ENCODE measurements at places on chromosomes 3 and 15.

DNA sequence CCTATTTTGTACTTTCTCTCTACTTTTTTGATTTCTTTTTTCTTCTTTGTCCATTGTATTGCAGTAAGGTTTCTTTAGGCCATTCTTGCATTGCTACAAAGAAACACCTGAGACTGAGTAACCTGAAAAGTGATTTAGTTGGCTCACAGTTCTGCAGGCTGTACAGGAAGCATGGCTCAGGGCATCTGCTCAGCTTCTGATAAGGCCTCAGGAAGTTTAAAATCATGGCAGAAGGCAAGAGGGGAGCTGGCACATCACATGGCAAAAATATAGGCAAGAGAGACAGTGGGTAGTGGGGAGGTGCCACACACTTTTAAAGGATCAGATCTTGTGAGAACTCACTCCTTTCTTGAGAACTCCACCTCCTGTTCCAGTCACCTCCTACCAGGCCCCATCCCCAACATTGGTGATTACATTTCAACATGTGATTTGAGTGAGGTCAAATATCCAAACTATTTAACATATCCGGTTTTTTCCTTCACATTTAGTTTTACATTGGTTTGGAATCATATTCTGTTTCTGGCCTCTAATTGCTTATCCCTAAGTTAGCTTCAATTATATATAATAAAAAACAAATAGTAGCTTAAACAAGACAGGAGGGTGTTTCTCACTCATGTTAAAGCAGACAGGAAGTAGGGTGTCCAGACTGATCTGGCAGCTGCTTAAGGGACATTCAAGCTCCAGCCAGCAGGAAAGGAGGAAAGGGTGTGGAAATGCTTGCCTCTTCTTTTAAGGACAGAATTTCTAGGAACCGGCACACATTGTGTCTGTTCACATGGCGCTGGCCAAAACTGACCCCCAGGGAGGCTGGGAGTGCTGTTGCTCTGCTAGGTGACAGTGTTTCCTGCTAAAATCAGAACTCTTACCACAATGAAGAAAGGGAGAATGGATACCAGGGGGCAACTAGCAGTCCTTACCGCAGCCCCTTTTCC, 28.8 kb upstream of the SKOR1 start:
- no peak for DNase-seq

DNA sequence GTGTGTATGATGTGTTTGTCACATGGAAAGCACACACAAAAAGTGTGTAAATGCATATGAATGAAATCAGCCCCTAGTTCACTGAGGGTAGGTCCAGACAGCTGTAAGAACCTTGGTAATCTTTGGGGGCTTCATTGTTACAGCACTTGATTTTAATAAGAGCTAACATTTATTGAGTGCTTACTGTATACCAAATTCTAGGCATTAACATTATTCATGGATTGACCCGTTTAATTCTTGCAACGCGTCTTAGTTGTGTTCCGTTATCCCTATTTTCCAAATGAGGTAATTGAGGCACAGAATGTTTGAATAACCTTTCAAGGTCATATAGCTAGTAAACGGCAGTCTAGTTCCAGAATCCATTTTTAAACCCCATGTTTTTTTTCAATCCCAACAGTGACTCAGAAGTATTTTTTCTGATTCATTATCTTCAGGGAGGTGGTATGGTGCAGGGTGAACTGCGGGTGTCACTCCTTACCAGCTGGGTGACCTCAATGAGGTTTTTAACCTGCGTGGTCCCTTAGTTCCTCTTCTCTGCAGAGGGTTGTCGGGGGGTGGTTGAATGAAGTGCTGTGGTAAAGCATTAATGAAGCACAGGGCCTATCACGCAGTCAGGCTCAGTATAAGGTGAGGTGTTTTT, 14.2 kb downstream of the RAB8B start:
- no peak for DNase-seq

- no peak for DNase-seq
Observed at GRCh38 chr3:197595470-197596185, 39.9 kb upstream of the BDH1 start.

GRCh38 chr3:47324278-47324865, 41.6 kb downstream of the KLHL18 start:
- peak; percentile 51 for DNase-seq

GRCh38 chr3:8764528-8764927, 4.9 kb downstream of the OXTR start:
- no peak for DNase-seq

DNA sequence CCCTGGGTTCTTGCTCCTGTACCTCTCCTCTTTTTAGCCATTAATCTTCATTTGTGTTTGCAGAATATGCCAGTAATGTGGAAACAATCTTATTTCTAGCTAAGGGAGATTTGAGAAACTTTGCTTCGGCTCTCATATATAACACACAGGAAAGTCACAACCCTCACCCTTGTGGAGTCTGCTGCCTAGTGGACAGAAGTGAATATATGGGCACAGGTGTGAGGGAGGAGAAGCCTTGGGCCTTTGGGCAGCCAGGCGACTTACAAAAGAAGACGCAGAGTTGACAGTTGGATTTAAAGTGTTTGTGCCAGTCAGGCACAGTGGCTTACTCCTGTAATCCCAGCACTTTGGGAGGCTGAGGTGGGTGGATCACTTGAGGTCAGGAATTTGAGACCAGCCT, 181.8 kb upstream of the TBL1XR1 start:
- DNase-seq, result no peak

DNA sequence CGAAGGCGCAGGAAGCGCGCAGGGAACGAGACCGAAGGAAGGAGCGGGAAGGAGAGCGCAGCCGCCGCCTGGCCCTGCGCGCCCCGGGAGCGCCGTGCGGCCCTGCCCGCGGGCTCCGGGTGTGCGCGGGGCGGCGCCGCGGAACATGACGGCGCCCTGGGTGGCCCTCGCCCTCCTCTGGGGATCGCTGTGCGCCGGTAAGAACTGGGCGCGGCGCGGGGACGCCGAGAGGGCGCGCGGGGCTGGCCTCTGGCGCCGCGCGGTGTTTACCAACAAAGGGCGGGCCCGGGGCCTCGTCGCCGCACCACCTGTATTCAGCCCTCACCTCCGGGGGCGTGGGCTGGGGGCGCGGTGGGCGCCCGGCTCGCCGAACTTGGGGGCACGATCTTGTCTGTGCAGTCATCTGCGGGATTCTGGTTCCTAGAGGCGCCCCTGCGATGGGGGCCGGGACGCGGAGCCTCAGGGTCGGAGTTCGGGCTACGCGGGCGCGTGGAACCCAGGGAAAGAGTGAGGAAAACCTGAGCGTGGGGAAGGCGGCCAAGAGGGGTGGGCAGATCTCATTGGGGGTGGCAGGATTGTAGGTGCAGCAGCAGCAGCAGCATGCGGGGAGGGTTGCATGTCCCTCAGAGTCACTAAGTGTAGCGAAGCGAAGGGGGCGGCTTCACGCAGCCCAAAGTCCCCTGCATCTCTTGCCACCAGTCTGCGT, 641 bp downstream of the ACVR2B start:
- no peak for DNase-seq

- DNase-seq, result no peak
Observed at GRCh38 chr3:12544652-12545472, 437 bp downstream of the MKRN2OS start.

GRCh38 chr15:81221449-81221848, 24.8 kb downstream of the IL16 start:
- no peak for DNase-seq

DNA sequence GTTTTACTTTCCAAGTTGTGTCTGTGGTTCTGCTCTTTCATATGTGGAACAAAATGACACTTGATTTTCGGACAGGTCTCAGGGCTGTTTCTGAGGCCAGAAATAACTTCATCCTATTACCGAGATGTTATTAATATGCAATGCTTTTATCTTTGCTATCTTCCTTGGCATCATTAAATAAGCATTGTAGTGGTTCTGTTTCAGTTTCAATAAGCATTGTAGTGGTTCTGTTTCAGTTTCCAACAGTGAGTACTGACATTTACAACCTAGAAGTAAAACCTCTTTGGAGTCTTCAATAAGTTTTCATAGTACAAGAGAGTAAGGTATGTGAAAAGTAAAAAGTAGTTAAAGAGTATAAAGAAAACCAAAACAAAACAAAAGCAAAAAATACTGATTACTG, 746.2 kb downstream of the GRM7 start:
- DNase-seq, result no peak

DNA sequence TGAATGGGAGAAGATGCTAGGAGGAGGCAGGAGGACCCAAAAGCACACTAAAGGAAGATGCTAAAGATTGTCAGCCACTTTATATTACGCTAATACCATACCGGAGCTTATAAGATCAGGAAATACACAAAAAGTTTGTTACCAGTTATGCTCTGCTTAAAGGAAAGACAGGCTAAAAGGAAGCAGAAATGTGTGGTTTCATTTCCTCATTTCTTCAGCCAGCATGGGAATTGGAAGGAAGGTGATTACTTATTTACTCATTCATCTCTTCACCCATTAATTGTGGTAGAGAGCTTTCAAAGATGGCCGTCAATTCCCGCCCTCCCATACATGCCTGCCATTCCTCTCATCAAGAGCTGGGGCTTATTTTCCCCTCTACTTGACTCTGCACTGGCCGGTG, 26.7 kb upstream of the TMEM158 start:
- DNase-seq, result no peak

DNA sequence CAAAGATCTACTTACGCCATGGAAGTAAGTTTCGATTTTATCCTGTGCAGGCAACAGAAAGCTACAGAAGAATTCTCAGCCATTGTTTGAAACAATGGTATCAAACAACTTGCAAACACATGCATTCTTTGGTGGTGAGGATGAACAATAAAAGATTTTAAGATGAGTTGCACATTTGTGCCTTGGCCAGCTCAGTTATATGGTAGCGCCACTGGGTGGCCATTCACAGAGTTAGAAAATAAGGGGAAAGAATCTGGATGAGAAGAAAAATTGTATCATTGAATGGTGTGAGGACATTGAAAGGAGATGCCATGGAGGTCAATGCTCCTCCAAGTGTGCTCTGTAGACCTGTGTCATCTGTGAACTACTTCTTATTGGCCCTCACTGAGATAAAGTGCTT, 11.6 kb downstream of the CADPS start:
- DNase-seq, result no peak

- peak; percentile 38 for DNase-seq
Observed at GRCh38 chr3:8658306-8659212, 14.0 kb upstream of the SSUH2 start.
